ENCODE measurements at places on chromosomes 16 and 17. TPM values are rescaled to one million over a fixed set of nuclear protein-coding genes. Genes with fewer than 3 reads are reported as not detected.

EVPL gene
- not detected for total RNA-seq

LRRC75A gene
- 1.6 TPM for total RNA-seq

KRT36 gene
- total RNA-seq, result not detected

ADAD2 gene
- total RNA-seq, result not detected

EVI2A gene
- 0.80 TPM for total RNA-seq

MFSD6L gene
- total RNA-seq, result not detected

Data from thoracic aorta endothelial cell (primary cell).